Stimulated activated CD4-positive, alpha-beta T cell treated with anti-CD3 and anti-CD28 coated beads, Interleukin-2, amount 100 ng/mL, for 4 hours (primary cell): ENCODE measurements at places on chromosomes 12 and 14.

DNA sequence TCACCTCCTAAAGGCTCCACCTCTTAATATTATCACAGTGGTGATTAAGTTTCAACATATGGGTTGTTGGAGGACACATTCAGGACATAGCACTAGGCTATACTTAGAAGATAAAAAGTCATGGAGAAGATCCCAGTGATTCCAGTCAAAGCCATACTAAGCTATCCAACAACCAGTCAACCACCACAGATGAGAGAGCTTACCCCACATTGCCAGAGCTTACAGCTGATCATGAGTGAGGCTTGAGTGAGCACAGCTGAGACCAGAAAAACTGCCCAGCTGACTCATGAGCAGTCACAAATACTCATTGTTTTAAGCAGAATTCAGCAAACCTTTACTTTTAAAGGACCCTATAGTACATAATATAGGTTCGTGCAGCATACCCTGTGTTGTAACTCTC lies 85.1 kb downstream of the DRAM1 start:
- no peak for DNase-seq

DNA sequence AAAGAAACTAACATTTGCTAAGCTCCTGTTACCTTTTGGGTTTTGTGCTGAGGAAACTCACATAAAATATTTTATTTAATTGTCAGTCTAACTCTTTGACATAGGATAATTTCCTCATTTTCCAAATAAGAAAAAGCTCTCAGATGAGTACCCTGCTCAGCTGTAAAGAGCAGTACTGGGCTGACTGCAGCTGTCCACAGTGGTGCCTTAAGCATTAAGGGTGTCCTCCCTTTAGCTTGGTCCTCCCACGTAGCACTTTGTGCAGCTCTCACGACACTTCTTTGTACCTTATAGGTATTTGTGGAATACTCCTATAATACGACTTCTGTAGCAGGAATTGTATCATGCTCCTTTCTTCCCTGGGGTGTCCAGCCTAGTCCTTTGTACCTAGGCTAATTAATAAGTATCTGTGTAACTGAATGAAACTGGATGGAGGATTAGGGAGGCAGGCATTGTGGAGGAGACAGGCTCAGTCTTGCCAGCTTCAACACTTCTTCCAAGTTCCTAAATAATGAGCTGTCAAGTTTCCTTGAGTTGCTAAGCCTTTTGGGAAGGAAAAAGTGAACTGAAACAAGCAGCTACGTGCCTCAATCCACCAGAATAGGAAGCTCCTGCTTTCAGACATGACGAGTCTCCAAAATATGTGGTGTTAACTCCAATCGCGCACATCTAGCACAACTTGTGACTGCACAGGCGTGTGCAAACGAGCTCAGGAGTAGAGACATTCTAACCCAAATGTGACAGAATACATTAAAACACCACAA lies 123.0 kb downstream of the SLC38A4 start:
- no peak for DNase-seq

DNA sequence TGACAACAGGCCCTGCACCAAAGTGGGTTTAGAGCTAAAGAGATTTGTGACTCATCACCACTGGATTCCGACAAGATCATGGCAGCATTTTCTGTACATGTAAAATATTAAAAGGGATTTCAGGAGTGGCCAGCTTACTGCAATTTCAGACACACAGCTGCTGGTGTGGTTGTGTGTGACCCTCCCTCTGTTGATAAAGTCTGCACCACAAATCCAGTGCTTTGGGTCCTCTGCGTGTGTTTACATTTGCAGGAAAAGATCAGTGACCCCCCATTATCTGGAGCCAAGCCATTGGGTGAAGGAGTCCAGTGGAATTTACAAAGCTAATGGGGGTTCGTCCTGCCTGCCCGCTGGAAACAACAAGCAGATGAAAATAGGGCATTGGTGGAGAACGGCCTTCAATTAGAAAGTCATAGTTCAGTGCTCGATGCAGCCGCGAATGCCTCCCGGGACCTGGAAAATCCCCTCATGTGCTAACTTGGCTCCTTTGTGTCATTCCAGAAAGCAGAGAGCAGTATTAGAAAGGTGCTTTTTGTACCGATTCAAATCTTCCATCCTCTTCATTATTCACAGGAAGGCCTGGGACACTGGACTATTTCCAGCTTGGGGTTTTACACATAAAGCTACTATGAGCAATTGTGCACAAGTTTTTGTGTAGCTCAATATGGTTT lies 188.5 kb upstream of the TMEM132C start:
- DNase-seq: no peak

GRCh38 chr14:105252552-105253328 lies 4.4 kb downstream of the BTBD6 start:
- DNase-seq: no peak

- DNase-seq: no peak
These were observed 476.1 kb upstream of the SYT1 start for GRCh38 chr12:78388461-78388860.

GRCh38 chr14:101116065-101116464 lies 212.5 kb upstream of the RTL1 start:
- no peak for DNase-seq

- DNase-seq: no peak
These were observed 107.8 kb downstream of the VCPKMT start for GRCh38 chr14:50008562-50008961.

DNA sequence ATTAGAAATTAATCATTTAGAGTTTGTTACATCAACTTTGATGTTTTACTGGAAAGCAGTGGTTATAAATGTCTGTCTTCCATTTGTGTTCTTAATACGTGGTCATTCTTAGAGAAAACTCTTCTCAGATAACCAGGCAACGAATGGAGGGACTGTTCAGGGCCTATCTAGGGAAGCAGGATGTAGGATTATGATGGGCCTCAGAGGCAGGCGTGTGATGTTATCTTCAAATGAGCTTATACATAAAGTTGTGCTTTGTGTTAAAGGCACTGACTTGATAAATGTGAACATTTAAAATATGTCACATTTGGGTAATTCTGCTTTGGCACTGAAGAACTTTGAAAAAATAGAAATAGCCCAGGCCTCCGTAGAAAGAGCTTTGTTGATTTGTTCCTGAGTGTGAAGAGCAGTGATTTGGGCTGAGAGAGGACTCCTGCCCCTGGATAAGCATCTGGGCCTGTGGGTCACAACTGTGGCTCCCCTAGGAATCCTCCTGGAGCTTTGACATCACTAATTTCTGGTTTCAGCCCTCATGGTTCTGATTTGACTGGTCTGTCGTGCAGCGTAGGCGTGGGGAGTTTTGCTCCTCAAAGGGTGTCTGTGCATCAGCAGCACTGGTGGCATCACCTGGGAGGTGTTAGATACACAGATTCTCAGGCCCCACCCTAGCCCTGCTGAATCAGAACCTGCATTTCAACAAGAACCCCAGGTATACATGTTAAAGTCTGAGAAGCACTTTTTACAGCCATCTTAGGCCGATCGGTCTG lies 55.4 kb downstream of the SAMD4A start:
- DNase-seq: peak; percentile 11

DNA sequence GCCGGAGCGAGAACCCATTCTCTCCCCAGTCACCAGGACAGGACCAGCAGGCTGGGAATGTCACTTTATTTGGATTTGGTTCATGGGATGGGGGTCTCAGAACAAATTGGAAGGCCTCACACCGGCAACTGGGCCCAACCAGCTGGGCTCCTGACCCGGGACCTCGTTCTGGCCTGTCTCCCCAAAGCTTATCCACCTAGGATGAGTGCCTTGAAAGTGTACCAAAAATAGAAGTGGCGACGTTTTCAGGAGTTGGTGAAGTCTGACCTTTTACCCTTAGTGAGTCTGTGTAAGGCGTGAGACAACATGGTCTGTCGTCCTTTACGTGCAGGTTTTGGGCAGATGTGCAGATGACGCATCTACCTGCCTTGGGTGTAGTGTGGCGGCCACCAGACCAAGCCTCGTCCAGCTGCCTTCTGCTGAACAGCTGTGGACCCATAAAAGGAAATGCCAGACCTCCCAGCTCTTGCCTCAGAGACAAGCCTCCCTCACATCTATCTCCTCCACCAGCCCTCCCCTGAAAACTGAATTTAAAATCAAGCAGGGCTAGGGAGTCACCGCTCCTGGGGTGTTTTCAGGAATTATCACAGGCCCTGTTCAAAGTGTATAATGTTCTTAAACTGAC lies 36.6 kb upstream of the CLMN start:
- no peak for DNase-seq

DNA sequence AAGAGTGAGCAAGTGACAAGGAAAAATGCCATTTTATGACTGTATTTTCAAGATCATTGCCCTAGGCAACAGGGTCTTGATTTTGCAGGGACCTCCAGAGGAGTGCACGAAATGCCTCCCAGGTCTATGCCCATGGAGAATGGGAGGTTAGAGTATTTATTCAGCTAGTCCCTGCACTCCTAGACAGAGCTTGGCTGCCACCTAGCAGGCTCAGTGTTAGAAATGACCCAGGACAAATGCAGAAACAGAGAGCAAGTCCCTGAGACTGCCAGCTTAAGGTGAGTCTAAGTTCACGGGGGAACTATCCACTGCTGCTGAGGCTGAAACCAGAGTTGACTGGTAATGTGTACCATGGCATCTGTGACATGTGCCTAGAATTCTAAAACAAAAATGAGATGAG lies 506.4 kb downstream of the MED13L start:
- no peak for DNase-seq

DNA sequence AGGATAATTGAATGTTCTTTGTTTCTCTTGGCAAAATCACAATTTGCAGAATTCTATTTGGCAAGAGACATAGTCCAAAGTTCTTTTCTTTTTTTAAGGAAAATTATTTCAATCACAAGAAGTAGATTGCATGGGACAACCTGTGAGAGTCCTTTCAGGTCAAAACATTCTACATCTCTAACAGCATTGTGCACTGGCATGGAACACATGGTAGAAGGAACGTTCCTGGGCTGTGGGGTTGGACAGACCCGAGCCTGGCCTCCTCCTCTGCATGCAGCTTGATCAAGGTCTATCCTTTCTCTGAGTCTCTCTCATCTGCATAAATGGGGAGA lies 88.6 kb upstream of the CPSF6 start:
- DNase-seq: no peak

DNA sequence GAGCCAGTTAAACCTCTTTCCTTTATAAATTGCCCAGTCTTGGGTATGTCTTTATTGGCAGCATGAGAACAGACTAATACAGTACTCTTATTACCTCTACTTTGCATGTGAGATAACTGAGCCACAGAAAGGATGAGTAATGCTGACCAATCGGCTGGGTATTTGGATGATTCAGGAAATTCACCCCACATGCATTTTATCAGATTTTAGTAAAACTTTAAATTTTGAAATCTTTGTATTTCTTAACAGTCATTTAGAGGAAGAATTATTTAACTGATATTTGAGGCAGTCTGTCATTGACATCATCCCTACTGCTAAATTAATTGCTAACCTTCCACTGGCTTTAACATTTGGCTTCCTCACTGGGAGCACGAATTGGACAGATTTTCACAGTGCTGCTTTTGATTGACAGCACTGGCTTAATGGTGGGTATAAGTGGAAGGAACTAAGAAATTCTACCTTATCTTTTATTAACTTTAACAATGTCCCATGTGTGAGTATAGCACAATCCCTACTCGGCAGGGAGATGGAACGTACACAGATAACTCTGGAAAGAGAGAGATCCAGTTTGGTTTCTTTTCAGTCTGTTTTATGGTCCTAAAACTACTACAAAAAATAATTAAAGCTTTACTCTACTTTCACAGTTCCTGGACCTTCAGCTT lies 261.0 kb downstream of the DACT1 start:
- no peak for DNase-seq

- DNase-seq: no peak
These were observed 51.1 kb downstream of the CALM1 start for GRCh38 chr14:90447720-90448497.

DNA sequence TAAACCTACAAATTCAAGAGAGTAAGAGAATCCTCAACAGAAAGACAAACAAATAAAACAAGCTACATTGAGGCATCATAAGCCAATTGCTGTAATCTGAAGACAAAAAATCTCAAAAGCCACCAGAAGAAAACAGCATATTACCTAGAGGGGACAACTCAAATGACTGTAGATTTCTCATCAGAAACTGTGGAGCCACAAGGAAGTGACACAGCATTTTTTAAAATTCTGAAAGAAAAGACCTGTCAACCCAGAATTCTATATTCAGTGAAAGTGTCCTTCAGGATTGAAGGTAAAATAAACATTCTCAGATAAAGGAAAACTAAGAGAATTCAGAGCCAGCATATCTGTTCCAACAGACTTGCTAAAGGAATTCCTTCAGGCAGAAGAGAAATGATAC lies 147.8 kb upstream of the DHRS4 start:
- DNase-seq: no peak

DNA sequence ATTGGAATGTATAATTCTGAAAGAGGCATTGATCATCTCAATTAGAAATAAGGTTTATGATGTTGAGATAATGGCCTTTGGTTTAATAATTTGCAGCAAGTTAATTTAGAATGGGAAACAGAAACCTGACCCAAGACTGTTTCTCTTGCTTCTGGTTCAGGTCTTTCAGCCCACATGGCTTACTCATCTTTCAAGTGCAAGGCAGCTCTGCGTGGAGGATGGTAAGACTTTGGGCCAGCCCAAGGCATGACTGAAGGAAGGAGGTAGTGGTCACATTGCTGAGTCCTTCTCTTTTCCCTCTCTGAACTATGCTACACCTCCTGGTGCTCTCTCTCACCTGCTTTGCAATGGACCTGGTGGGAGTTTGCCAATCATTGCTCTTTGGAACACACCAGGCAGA lies 98.7 kb downstream of the CAND1 start:
- no peak for DNase-seq
